ENCODE measurements at places on chromosomes 13 and 19.

GRCh38 chr13:110306340-110306959, 507 bp downstream of the COL4A1 start:
- DNase-seq = no peak

DNA sequence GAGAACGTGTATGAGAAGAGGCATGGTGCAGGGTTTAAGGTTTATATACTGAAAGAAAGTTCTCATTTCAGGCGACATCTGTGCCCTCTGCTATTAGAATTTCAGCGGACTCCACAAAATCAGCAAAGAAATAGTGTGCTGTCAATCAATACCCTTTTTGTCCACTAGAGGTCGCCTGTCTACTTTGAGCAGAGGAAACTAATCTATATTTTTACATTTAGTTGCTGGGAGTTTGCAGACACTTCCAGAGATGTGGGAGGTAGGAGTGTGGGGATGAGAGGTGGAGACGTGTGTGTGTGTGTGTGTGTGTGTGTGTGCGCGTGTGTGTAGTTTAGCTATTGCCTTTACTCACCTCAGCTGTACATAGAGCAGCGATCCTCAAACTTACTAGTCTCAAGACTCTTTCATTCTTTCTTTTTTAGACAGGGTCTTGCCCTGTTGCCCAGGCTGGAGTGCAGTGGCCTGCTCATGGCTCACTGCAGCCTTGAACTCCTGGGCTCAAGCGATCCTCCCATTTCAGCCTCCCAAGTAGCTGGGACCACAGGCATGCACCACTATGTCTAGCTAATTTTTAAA, 9.7 kb downstream of the INAFM1 start:
- no peak for DNase-seq

GRCh38 chr19:19628501-19629134, 598 bp upstream of the LPAR2 start:
- no peak for DNase-seq

GRCh38 chr13:91078093-91078679, 269.3 kb upstream of the MIR17HG start:
- DNase-seq = no peak

- DNase-seq = no peak
Observed at GRCh38 chr13:31105020-31105795, 56.5 kb downstream of the HSPH1 start.

- DNase-seq = no peak
Observed at GRCh38 chr13:32822771-32823170, 193.5 kb upstream of the KL start.

DNA sequence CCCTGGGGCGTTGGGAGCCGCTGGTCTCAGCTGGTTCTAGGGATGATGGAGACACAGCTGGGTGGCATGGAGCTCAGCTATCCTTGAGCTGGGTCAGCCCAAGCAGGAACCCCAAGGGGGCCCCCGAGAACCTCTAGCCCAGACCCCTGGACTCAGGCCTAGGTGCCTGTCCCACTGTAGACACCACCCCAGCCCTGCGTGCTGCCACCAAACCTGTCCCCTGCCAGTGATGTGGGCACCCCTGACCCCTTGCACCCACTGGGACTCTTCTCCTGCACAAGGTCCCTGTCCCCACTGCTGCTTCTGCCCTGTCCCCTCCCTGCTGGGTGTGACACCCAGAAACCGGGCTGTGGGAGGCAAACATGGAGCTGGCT, 26.8 kb downstream of the CEBPA start:
- DNase-seq = no peak

GRCh38 chr13:94662274-94662945, 49.9 kb downstream of the SOX21 start:
- no peak for DNase-seq

- no peak for DNase-seq
Observed at GRCh38 chr13:51488212-51488611, 35.4 kb upstream of the INTS6 start.

GRCh38 chr19:54952591-54953344, 5.4 kb upstream of the NLRP7 start:
- DNase-seq = no peak

DNA sequence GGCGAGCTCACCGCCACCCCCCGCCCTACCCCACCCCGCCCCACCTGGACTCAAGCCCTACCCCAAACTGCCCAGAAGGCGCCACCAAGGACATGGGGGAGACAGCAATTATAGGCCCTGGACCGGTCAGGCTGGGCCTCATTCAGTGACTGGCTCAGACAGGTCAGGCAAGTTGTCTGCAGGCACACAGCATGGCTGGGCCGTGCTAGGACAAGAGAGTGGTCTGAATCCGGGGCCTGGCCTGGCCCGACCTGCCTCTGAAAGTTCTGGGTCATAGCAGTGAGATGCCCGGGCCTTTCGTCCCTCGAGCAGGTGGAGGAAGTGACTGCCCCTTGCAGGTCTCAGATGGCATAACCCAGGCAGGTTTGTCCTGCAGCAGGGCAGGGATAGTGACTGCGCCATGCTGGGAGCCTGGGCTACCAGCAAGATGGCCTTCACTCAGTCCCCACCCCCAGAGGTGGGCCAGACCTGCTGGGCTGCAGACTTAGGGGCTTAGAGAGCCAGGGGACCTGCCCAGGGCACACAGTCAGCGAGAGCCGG, 21.0 kb downstream of the COMP start:
- DNase-seq = no peak

All from RWPE2 (cell line).